ENCODE measurements at places on chromosomes 3 and 15. TPM values are rescaled to one million over a fixed set of nuclear protein-coding genes. Genes with fewer than 3 reads are reported as not detected.

COL8A1 gene
- total RNA-seq: 22.7 TPM

KCNMB2 gene
- 4.8 TPM for total RNA-seq

CLRN1 gene
- total RNA-seq: not detected

- no peak overlapping the region for H3K27ac ChIP-seq
- no peak for DNase-seq
- H3K27me3 ChIP-seq: no peaks in the 10 kb centered on the region
- no peaks in the 10 kb centered on the region for H3K36me3 ChIP-seq
- no peak overlapping the region for H3K4me3 ChIP-seq
Measured at GRCh38 chr15:31269816-31270575, 56.6 kb upstream of the KLF13 start.

- no peak overlapping the region for H3K27ac ChIP-seq
- no peaks in the 10 kb centered on the region for H3K27me3 ChIP-seq
- H3K4me1 ChIP-seq: no peaks in the 10 kb centered on the region
Measured at GRCh38 chr15:27438403-27439375, 467.7 kb downstream of the GABRG3 start.

SLC2A2 gene
- not detected for total RNA-seq

All from heart left ventricle (tissue), 16 donors.